T-helper 17 cell (primary cell): ENCODE measurements at places on chromosomes 7 and 10. TPM values are rescaled to one million over a fixed set of nuclear protein-coding genes. Genes with fewer than 3 reads are reported as not detected.

GRCh38 chr7:143924851-143925250 is 10.2 kb upstream of the OR2F2 start:
- DNase-seq, result no peak

DNA sequence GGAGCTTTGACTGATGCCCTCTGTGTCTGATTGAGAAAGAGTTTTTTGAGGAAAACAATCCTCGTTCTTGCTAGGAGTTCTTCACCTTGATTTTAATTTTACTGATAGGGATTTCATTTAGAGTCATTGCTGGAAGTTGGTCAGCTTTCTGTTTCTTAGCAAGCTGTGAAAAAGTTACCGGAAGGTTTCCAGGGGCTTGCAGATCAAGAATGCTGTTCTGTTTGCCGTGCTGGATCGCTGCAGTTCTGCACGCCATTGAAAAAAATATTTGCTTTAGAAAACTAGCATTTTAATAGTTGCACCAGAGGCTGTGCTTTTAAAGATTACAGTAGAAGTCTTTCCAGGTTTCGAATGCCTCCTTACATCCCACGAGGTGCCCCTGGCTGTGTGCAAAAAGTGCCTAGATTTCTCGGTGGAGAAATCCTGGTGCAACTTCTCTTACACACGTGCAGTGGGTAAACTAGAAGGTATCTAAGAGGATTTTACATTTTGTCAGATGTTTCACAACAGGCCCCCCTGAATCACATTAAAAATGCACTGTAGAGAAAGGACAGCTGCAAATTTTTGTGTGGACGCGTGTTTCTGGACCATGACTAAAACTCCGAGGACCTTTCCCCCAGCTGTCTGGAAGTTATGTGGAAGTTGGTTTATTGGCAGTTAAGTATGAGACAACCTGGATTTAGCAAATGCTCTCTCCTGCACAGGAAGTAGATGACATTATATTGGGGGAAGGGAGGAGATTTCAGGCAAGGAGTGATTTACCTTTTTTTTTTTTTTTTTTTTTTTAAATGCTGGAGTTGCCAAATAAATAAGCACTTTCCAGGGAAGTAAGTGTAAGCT is 5.8 kb downstream of the TCF7L2 start:
- DNase-seq, result no peak

DNA sequence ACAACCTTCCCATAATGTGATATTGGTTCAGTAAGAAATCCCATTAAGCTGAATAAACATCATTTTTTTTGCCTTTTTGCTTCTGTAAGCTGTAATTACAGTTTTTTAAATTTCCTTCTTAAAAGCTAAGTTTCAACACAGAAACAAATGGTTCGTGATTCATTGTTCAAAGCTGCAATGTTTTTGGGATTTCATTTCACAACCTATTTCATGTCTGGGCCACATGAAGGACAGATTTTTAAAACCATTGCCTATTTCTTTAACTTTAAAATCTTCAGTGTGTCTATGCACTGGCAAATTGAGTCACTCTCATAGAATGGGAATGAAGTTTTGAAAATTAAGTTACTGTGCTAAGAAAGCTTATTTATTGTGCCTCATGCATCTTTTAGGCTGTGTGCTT is 66.9 kb downstream of the TFPI2 start:
- DNase-seq, result no peak

DNA sequence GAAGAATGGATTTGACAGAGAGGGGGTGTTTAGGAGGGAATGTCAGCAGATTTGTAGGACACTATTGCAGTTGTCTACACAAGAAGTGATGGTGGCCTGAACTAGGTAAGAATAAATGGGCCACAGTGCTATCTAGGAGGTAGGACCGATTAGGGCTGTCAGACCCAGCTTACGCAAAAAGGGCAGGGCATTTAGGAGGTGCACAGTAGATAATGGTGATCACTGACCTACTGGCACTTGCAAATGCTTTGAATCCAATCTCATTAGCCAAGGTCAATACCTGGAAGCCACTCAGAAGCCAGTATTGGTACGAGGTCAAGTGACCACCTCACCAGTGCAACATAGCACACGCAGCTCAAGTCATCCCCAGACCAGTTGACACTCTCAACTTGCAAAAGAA is 330.9 kb downstream of the KCNMA1 start:
- no peak for DNase-seq

- DNase-seq, result no peak
Measured at GRCh38 chr7:93054975-93055374, 62.8 kb downstream of the SAMD9 start.

Gene RTKN2
- total RNA-seq, result 8.1 TPM

Gene LRRC18
- not detected for total RNA-seq

Gene STEAP1B
- 0.75 TPM for total RNA-seq

DNA sequence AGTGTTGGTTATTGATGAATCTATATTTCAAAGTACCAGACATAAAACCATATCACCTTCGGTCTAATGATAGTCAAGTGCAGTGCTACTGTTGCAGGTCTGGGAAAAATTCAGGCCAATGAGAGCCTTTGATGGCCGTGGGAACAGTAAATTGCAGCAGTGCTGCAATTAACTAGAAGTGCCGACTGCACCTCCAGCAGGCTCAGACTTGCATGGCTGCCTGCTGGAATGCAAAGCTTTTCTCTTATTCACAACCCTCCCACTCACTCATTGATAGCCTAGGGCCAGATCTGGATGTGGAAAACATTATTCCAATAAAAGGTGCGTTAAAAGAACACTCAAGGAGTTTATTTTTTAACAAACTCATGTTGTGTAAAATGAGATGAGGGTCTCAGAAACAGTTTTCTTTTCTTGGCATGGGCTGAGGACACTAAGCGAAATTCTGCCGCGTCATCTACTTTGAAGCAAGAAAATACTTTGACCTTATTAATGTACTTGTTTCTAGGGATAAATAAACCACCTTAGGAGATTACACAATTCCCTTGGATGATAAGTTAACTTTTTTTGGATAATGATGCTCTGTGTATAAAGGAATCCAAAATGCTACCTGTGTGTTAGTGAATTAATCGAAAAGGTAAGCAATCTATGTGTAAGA is 17.1 kb downstream of the PLXDC2 start:
- no peak for DNase-seq

GRCh38 chr7:151006590-151007300 is 15.9 kb downstream of the NOS3 start:
- no peak for DNase-seq

Gene ZSWIM8
- total RNA-seq, result 74.7 TPM

- no peak for DNase-seq
Measured at GRCh38 chr10:43940898-43941837, 292.5 kb upstream of the ZNF32 start.

DNA sequence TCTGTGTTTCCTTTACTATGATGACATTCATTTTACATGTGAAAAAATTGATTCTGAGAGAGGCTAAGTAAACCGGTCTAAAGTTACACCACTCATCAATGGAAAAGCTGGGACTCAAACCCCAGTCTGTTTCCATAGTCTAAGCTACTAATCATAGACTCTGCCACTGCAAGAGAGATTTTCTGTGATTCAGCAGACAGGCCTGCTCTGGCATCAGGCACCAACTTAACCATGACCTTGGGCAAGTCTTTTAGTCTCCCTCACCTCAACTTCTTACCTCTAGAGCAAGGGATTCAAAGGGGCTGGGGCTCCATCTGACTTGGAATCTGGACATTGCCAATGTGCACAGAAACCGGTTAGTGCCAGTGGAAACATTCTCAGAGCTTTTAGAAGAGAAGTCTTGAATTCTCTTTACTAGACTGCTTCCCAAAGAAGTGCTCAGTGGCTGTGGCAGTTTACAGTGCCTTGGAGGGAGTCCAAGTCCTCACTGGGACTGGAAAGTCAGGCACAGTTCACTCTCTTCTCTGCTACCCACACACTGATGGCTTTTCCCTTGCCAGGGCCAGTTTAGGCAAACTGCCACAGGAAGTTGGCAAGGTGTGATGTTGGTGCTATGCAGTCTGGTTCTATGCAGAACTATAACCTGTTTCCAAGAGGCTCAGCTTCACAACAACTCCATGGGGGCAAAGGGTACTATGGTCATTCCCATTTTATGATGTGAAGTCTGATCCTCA is 4.5 kb upstream of the BLNK start:
- DNase-seq, result no peak

- no peak for DNase-seq
Measured at GRCh38 chr10:68139448-68140272, 30.4 kb downstream of the MYPN start.

DNA sequence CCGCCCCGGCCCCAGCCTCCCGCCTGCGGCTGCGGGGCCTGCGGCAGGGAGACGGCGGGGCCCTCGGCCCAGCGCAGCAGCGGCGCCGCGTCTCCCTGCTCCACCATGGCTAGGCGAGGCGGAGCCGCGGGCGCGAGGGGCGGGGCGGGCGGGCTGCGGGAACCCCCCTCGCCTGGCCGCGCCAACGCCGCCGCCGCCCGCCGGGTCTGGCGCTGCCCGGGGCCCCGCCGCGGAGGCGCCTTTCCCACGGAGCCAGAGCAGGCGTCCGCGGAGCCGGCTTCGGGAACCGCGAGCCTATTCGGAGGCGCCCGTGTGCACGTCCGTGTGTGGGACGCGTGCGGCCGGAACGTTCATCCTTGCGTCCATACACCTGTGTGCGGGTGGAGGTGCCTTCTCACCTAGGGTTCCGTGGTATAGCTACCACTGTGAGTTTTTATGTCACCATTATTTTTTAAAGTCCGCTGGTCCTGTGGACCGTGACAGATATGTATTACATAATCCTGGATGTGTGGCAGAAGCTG is at the start of gene DENND11:
DENND11 (minus strand) TSS at position 120 of the 521 bp plus-strand sequence; CDS start at position 107, 13 bp downstream.
- DNase-seq, result peak; percentile 48

Gene FAM241B
- total RNA-seq, result 8.1 TPM

GRCh38 chr7:18798088-18798906 is 302.7 kb downstream of the HDAC9 start:
- DNase-seq, result no peak

GRCh38 chr7:12711124-12711523 is 23.7 kb downstream of the ARL4A start:
- no peak for DNase-seq

- no peak for DNase-seq
Measured at GRCh38 chr7:131369354-131369753, 41.7 kb downstream of the MKLN1 start.

DNA sequence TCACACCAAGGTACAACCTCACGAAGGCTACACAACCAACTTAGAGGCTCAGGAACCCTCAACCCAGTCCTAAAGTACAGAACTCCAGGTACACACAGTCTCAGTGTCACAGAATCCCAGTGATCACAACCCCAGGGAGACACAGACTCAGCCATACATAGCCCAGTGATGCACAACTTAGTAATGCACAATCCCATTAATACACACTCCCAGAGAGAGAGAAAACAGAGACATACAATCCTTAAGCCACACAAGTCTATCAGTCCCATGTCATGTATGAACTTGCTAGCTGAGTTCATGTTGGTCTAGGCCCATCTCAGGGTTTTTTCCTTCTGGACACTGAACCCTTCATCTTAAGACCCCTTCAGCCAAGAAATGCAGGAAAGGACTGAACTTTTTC is 4.6 kb downstream of the KCNIP2 start:
- no peak for DNase-seq

DNA sequence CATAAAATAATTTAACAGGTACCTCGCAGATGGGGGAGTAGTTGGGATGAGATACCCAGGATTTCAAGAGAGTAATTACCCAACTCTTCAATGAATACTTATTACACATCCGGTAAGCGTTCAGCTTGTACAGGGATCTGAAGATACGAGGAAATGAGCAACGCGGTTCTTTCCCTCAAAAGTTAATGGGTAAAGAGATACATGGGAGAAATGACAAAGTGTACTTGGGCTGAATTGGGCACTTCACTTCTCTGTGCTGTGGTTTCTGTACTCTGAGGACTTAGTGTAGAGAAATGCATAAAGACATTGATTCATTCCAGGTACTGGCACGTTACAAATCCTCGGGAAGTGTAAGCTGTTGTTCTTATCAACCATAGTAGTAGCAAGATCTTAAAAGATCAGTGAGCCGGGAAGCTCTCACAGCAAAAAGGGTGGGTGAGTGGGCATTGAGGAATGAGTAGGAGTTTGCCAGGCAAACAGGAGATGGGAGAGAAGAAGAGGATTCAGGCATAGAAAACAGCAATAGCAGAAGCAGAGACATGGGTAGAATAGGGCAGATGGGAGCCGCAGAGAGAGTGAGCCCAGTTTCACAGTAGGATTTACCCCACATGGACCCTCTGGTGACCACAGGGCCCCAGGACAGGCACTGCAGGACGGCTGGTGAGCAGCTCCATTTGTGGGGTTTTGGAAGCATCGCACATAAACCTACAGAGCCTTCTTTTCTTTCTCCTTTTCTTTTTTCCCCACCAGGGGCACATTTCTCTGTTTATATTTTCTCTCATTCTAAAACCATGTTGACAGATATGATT is 304.3 kb upstream of the PITRM1 start:
- DNase-seq, result no peak

DNA sequence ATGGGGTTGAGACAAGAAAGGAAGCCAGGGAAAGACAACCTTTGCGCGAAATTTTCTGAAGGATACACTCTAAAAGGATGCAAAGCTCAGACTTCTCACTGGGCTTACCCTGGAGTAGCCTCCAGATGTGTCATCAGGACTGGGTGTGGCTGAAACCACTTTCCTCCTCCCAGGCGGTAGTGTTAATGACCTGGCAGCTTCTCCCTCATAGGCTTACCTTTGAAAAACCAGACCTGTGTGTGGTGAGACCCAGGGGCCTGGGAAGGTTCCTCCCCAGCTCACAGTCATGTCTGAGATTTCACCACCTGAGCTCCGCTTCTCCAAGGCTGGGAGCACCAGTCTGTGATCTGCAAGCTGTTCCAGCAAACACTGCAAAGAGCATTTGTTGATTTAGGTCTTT is 93.7 kb downstream of the EPC1 start:
- no peak for DNase-seq

DNA sequence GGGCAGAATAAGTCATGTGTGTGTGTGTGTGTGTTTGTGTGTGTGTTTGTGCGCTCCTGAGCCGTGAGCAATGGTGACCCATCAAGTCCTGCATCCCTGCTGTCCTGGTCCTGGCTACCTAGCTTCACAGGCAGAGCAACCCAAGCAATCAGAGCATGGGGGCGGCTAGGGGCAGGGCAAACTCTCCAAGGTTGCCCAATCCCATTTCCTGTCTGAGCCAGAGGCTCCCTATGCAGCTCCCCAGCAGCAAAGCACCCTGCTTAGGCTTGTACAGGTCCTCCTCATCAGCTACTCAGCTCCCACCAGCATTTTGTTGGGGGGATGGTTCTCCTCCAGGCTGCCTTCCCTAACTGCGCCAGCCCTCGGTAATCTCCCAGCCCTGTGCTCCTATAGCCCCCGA is 31.1 kb upstream of the CRHR2 start:
- no peak for DNase-seq

DNA sequence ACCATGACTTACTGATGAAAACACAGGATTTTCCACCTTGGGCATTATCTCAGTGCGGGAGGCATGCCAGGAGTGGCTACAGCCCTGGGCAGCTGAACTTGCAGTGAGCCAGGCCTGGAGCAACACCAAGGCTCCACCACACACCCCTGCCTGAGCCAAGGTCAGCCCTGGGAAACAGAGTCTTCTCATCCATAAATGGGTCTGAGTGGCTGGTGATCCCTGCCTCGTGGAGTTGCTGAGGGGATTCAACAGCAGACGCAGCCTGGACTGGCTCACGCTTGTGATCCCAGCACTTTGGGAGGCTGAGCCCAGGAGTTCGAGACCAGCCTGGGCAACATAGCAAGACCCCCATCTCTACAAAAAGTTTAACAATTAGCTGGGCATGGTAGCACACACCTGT is 32.2 kb downstream of the SPOCK2 start:
- no peak for DNase-seq

Gene HMX2
- not detected for total RNA-seq

Gene FZD1
- total RNA-seq, result 0.17 TPM
